ENCODE measurements at places on chromosomes 2 and 18.
A peak's percentile ranks its signal among the peaks of the same experiment; 100 is the strongest.

GRCh38 chr18:58322464-58322863, 278.4 kb downstream of the NEDD4L start:
- DNase-seq: no peak

- DNase-seq: no peak
Observed at GRCh38 chr18:449374-449773, 51.1 kb downstream of the COLEC12 start.

DNA sequence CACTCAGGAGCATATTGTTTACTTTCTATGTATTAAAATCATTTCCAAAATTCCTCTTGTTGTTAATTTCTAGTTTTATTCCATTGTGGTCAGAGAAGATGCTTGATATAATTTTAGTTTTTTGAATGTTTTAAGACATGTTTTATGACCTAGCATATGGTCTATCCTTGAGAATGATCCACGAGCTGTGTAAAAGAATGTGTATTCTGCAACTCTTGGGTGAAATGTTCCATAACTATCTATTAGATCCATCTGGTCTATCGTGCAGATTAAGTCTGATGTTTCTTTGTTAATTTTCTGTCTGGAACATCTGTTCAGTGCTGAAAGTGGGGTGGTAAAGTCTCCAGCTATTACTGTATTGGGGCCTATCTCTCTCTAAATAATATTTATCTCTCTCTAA, 83.3 kb upstream of the EPAS1 start:
- DNase-seq: no peak

DNA sequence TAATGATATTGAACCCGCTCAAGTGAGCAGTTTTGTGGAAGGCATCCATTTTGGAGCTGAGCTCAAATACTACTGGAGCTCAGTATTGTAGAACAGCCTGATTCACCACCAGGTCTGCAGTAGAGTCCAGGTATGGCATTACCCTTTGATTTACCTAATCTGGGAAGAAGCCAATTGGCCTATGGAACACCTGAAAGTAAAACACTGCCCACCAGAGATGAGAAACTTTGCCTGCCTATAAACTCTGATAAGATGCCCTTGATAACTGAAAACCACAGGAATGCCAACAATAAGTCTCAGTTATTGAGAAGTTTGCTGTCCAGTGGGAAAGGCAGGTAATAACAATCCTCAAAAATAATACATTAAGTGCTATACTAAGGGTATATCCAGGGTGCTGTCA, 25.5 kb upstream of the TDRD15 start:
- no peak for DNase-seq

GRCh38 chr2:45170191-45171135, 161.2 kb upstream of the SIX2 start:
- no peak for DNase-seq

- peak; percentile 98 for DNase-seq
Observed at GRCh38 chr2:226652369-226652768, 147.3 kb downstream of the IRS1 start.
